ENCODE measurements at places on chromosomes 3 and 15. TPM values are rescaled to one million over a fixed set of nuclear protein-coding genes. Genes with fewer than 3 reads are reported as not detected.

The SELENOK gene
- 33.7 TPM for total RNA-seq

- H3K36me3 ChIP-seq = peaks cover 1% of the 10 kb centered on the region
- H3K27ac ChIP-seq = peak overlapping the region; percentile 84
- peak overlapping the region; percentile 2 for H3K4me3 ChIP-seq
- H3K27me3 ChIP-seq = no peaks in the 10 kb centered on the region
- no peak for DNase-seq
These were observed 64.0 kb downstream of the FLNB start for GRCh38 chr3:58072052-58072762.

DNA sequence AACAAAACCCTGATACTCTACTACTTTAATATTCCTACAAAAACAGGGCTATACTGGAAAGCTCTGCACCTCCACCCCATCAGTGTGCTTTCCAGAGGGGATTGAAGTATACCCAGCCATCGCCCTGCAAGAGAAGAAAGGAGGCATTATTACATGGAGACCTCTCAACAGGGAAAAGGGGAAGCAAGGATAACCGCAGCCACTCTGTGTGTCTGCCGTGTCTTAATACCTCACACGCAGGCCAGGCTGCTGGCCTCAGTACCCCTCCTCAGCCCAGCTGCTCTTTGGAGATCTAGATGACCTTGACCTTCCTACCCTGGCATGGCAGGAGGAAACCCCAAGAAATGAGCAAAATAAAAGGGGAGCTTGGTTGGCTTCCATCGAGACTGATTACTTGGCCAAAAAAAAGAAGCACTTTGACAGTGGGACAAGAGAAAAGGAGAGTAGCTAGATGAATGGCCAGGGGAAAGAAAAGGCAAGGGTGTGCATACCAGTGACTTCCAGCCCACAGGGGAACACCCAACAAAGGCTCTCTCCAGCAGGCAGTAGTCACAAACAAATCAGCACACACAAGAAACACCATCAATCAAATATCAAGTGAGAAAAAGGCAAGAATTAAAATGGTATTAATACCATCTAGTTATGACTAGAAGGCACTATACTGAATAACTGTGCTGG is 129.4 kb downstream of the STT3B start:
- H3K27me3 ChIP-seq = no peaks in the 10 kb centered on the region
- H3K27ac ChIP-seq = peak overlapping the region; percentile 42
- DNase-seq = no peak
- H3K4me1 ChIP-seq = peaks cover 6% of the 10 kb centered on the region
- no peak overlapping the region for H3K4me3 ChIP-seq

GRCh38 chr15:73485372-73485771 is 42.4 kb downstream of the REC114 start:
- H3K27me3 ChIP-seq = peaks cover 20% of the 10 kb centered on the region
- H3K4me1 ChIP-seq = no peaks in the 10 kb centered on the region
- H3K4me3 ChIP-seq = no peak overlapping the region
- H3K36me3 ChIP-seq = no peaks in the 10 kb centered on the region
- H3K27ac ChIP-seq = no peak overlapping the region
- no peak for DNase-seq
